Psoas muscle (tissue), 8 donors: ENCODE measurements at places on chromosomes 11 and 22. TPM values are rescaled to one million over a fixed set of nuclear protein-coding genes. Genes with fewer than 3 reads are reported as not detected.
A peak's percentile ranks its signal among the peaks of the same experiment; 100 is the strongest.

GRCh38 chr11:70360211-70360610 is 38.1 kb upstream of the CTTN start:
- no peak overlapping the region for H3K27ac ChIP-seq
- no peaks in the 10 kb centered on the region for H3K27me3 ChIP-seq
- no peak overlapping the region for H3K4me3 ChIP-seq
- H3K36me3 ChIP-seq, result peaks cover 8% of the 10 kb centered on the region
- DNase-seq, result no peak

Gene CHRNA10
- total RNA-seq, result 0.64 TPM

Gene MAPK8IP2
- 0.34 TPM for total RNA-seq

- H3K4me1 ChIP-seq, result peaks cover 40% of the 10 kb centered on the region
- no peak overlapping the region for H3K27ac ChIP-seq
- no peak overlapping the region for H3K4me3 ChIP-seq
- no peaks in the 10 kb centered on the region for H3K27me3 ChIP-seq
- H3K36me3 ChIP-seq, result no peaks in the 10 kb centered on the region
- no peak for DNase-seq
Observed at GRCh38 chr11:58592760-58593472, 14.1 kb downstream of the ZFP91 start.

DNA sequence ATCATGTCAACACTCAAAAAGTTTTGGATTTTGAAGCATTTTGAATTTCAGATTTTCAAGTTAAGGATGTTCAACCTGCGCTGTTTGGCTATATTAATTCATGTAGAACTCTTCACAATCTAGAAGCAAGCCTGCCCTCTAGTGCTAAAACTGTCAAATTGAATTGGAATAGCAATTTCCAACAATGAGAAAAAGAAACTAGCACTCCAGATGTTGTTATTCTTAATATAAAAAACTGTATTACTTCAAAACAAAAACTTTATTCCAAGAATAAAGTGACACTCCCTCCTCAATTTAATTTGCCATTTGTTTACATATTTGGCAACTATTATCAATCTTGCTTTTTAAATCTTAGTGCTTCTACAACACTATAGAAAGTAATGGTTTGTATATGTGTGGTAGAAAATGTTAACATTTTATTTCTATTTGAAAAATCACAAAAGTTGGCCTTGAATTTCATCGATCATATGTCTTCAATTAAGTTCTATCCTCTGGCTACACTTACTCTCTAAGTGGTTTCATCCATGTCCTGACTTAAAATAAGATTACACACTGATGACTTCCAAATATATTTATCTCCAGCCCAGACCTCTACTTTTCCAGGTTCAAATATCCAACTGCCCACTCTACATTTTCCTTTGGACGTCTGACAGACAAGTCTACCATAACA is 36.6 kb downstream of the DCUN1D5 start:
- H3K4me3 ChIP-seq, result no peak overlapping the region
- no peaks in the 10 kb centered on the region for H3K27me3 ChIP-seq
- no peak overlapping the region for H3K27ac ChIP-seq
- peaks cover 13% of the 10 kb centered on the region for H3K36me3 ChIP-seq

DNA sequence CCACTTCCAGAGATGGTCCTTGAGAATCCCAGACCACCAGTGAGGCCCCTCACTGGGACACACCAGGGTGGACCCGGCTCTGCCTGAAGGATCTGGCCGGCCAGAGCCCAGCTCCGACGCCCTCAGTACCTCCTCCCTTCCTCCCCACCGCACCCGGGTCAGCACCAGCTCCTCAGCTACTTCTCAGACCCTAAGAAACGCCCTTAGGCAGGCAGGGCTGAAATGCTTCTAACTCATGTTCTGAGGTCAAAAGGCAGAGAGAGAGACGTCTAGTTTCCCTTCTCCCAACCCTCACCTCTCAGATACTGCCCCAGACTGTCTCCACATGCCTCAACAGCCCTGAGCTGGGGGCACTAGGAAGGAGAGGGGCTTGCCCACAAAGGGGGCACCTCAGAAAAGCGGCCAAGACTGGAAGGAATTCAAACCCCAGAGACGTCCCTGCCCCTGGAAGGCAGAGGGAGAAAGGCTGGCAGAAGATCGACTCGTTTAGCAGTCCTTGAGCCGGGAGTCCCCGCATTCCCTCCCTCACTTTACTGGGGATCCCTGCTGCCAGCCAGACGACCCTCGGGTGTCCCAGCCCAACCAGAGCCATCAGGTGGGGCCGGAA is 539 bp downstream of the USH1C start:
- H3K4me1 ChIP-seq, result no peaks in the 10 kb centered on the region
- no peak overlapping the region for H3K27ac ChIP-seq
- H3K4me3 ChIP-seq, result peak overlapping the region; percentile 32
- H3K27me3 ChIP-seq, result peaks cover 12% of the 10 kb centered on the region
- H3K36me3 ChIP-seq, result no peaks in the 10 kb centered on the region

DNA sequence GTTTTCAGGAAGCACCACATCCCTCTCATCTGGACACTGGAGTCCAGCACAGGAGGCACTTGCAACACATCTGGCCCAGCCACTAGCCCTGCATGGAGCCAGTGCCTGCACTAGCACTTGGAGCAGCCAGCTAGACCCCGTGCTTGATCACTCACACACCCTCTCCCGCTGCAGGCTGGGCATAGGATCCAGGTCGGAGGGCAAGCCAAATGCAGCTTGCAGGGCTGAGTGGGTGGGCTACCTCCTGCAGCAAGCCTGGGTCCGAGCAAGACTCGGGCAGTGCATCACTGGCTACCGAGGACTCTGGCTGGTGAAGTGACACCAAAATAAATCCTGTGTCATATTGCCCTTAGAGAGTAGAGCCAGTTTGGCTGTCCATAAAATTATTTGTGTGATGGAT is 1795.4 kb downstream of the LRRC4C start:
- no peak overlapping the region for H3K4me3 ChIP-seq
- no peaks in the 10 kb centered on the region for H3K4me1 ChIP-seq
- H3K36me3 ChIP-seq, result no peaks in the 10 kb centered on the region

DNA sequence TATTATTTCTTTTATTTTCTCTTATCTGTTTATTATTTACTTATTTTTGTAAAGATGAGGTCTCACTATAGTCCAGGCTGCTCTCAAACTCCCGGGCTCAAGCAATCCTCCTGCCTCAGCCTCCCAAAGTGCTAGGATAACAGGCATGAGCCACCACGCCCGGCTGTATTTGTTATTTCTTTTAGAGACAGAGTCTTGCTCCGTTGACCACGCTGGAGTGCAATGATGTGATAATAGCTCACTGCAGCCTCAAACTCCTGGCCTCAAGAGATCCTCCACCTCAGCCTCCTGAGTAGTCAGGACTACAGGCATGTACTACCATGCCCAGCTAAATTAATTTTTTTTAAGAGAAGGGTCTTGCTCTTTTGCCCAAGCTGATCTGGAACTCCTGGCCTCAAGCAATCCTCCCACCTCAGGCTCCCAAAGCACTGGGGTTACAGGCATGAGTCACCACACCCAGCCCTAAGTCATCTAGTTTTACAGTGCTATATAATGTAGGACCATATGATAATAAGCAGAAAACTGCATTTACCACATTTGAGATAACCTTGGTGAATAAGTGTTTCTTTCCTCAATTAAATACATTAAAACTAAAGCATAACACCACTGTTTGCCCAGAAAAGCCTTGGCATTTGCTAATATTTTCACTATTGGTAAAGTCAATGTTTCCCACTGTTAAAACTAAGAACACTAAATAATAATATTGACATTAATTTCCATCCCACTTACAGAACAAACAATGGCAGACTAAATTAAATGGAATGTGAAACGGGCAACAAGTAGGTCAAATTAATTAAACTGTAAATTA is 127.5 kb downstream of the SIK3 start:
- no peak overlapping the region for H3K27ac ChIP-seq
- no peak for DNase-seq
- peaks cover 17% of the 10 kb centered on the region for H3K4me1 ChIP-seq
- no peak overlapping the region for H3K4me3 ChIP-seq
- H3K36me3 ChIP-seq, result no peaks in the 10 kb centered on the region

- peaks cover 5% of the 10 kb centered on the region for H3K36me3 ChIP-seq
- H3K27me3 ChIP-seq, result no peaks in the 10 kb centered on the region
- H3K27ac ChIP-seq, result peak overlapping the region; percentile 56
- peaks cover 34% of the 10 kb centered on the region for H3K4me1 ChIP-seq
- no peak for DNase-seq
- H3K4me3 ChIP-seq, result no peak overlapping the region
Observed at GRCh38 chr22:21796863-21797262, 61.3 kb upstream of the YPEL1 start.
